ENCODE measurements at places on chromosomes 3 and 15. TPM values are rescaled to one million over a fixed set of nuclear protein-coding genes. Genes with fewer than 3 reads are reported as not detected.

DNA sequence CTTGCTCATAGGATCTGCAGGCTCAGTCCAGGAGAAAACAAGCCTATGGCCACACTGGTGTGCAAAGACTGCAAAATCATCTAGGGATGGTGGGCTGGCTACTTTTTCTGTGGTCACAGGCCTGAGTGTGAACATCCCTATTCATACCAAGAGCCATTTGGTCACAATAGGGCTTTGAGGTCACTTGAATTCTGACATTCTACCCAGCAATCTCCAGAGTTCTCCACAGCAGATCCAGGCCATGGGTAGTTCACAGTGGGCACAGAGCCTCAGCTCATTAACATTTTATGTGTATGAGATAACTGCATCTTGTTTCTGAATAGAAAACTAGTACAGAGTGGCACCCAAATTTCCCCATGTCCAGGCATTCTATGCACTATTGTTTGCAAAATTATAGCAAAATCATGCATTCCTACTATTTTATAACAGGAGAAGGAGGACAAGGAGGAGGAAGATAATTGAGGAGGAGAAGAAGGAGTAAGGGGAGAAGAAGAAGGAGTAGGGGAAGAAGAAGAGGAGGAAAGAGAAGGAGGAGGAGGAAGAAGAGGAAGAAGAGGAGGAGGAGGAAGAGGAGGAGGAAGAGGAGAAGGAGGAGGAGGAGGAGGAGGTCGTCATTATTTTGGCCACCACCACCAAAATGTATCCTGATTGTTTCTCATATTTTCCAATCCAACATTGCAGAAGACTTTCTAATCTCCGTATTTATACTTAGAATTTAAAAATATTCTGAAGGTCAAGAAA lies 129.0 kb downstream of the SEMA6D start:
- DNase-seq: no peak

DNA sequence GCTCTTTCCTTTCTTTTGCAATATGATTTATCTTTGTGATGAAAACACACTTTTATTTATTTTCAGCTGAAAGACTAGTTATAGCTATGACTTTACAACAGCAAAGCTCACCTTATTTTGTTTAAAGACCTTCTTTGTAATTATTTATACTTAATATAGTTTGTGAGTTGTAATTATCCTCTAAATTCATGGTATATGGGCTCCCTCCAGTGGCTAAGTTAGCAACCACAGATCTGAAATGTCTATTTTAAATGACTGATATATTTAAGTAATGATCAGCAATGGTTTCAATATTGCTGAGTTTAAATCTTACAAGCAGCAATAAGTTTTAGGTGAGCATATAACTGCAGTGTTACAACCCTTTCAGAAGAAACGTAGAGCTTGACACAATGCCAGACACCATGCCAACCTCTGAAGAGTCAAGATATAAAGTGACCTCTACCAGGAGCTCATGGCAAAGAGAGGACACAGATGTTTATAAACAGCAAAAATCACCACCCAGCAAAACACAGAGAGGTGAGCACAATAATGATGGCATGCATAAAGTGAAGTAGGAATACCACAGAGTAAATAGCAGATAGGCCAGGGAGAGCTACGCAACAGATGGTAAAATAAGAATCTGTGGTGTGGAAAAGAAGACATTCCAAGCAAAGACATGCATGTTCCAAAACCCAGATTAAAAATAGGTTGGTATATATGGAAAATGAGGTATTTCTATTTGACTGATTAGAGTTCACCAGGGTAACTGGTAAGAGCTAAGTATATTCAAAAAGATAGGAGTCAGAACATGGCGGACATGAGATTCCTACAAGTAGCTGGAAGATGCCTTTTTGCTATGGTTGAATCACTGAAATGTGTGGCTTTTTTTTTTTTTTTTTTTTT lies 143.7 kb upstream of the ZNF385D start:
- no peak for DNase-seq

Gene MYZAP
- 9.7 TPM for polyA plus RNA-seq

- no peak for DNase-seq
Measured at GRCh38 chr3:190017521-190018288, 103.0 kb downstream of the P3H2 start.

Gene P3H2
- polyA plus RNA-seq: not detected

DNA sequence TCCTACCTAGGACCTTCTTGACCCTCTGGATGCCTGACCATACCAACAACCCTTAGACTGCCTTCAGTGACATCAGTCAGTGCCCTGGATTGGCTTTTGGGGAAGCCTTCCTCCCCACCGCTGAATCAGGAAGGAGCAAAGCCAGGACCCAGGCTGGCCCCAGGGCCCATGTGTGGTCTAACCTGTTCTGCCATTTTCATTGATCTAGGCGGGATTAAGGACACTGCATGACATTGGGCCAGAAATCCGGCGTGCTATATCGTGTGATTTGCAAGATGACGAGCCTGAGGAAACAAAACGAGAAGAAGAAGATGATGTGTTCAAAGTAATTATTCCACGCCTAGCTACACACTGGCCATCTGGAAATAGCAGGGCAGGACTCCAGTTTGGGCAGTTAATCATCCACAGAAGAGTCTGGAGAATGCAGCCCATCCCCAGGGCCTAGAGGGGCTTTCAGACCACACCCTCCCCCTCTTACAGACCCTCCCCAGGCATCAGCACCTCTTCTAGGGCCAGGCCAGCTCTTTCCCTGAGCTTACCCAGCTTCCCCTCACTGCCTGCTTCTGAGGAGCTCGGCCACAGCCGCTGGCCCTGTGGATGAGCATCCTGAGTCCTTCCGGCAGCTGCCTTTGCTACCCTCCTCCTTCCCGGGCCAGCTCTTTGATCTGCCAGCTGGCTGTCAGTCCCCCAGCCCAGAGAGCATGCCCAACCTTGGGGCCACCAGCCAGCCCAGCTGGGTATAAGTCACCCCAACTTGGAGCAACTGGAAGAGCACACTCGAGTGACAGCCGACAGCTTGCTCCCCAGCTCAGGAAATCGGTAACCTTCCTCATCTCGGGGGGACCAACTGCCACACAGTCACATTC lies 45.9 kb downstream of the CHDH start:
- DNase-seq: no peak

GRCh38 chr15:93024716-93025624 lies 64.0 kb downstream of the RGMA start:
- no peak for DNase-seq

Gene MASP1
- not detected for polyA plus RNA-seq

GRCh38 chr3:139302084-139302800 lies 41.6 kb upstream of the MRPS22 start:
- DNase-seq: no peak

- no peak for DNase-seq
Measured at GRCh38 chr3:123156276-123156995, 45.3 kb upstream of the SEC22A start.

GRCh38 chr15:101018016-101018415 lies 98.9 kb downstream of the LRRK1 start:
- no peak for DNase-seq

- DNase-seq: no peak
Measured at GRCh38 chr3:89851974-89852621, 744.7 kb downstream of the EPHA3 start.

Gene EXD1
- not detected for polyA plus RNA-seq

DNA sequence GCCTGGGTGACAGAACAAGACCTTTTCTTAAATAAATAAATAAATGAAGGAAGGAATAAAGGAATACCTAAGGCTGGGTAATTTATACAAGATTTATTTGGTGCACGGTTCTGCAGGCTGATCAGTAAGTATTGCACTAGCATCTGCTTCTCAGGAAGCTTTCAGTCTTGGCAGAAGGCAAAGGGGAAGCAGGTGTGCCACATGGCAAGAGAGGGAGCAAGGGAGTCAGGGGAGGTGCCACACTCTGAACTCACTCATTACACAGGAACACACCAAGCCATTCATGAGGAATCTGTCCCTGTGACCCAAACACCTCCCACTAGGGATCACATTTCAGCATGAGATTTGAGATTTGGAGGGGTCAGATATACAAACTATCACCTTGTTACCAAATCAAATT lies 56.4 kb downstream of the PRKCI start:
- no peak for DNase-seq

- no peak for DNase-seq
Measured at GRCh38 chr15:88610701-88611231, 10.4 kb upstream of the AEN start.

Gene HTR3E
- not detected for polyA plus RNA-seq

- DNase-seq: no peak
Measured at GRCh38 chr15:27671819-27672437, 427.2 kb downstream of the OCA2 start.

DNA sequence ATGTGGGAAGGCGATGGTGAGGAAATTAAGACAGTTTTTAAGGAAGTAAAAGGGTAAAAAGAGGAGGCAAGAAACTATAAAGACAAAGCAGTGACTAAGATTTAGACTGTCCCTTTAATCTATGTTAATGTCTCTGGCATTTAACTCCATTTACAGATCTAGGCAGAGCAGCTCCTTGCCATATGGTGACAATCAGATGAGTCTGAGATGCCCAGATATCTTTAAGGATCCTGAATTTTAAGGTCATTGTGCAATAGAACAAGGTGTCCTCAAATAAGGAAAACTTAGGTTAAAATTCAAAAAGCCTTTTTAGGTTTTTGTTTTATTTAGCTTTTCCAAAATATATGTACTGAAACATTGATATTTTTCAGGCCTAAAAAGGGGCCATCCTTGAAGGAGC lies 24.1 kb downstream of the RASGRP1 start:
- no peak for DNase-seq

GRCh38 chr3:71723452-71724170 lies 1.6 kb downstream of the EIF4E3 start:
- peak; percentile 73 for DNase-seq

Gene HYKK
- polyA plus RNA-seq: 6.2 TPM

- no peak for DNase-seq
Measured at GRCh38 chr15:39598186-39598850, 17.4 kb downstream of the THBS1 start.
